Stimulated activated CD8-positive, alpha-beta memory T cell treated with anti-CD3 and anti-CD28 coated beads, Interleukin-4, amount 100 ng/mL, for 1 hour (primary cell): ENCODE measurements at places on chromosomes 7 and 10.

- no peak for DNase-seq
These were observed 158.3 kb downstream of the TCF7L2 start for GRCh38 chr10:113108194-113108835.

DNA sequence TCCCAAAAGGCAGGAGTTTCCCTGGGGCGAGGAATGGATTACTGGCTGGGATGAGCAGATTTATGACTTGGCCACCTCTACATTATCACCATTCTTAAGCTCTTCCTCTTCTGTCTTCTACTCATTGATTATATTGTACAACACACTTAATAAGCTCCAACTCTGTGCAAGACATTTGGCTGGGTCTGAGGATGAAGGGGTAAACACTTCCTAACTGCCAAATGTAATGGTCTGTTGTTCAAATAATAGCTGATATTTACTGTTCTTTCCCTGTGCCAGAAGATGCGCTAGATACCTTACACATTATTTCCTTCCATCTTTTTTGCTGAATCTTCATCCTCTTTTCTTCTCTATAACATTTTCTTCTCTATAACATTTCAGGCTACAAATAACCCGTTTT, 11.6 kb downstream of the OR6V1 start:
- no peak for DNase-seq

DNA sequence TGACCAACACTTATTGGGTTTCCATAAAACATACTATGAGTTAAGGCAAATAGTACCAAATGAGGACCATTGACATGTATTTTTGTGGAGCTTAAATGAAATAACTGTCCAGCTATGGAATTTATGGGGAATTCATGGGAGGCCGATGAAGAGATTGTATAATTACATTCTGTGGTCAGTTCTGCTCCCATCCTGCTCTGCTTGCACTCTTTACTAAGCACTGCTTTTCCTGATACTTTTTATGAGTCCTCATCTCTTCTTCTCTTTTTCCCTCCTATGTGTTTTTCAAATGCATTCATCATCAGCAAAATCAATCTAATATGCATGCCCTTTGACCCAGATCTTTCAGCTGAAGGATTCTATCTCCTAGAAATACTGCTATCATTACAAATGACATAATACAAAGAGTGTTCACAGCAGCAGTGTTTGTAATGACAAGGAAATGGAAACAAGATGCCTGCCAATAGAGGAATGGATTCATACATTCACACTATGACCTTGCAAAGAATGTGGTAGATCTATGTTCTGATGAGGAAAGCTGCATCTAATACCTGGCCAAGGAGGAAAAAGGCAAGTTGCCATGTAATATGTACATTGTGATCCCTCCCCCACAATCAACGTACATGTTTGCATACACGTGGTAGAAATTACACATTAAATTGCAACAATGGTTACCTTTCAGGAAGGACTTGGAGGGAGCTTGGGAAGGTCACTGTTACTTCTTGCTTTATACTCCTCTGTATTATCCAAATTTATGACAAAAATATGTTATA, 73.9 kb downstream of the PCGF5 start:
- DNase-seq = no peak

DNA sequence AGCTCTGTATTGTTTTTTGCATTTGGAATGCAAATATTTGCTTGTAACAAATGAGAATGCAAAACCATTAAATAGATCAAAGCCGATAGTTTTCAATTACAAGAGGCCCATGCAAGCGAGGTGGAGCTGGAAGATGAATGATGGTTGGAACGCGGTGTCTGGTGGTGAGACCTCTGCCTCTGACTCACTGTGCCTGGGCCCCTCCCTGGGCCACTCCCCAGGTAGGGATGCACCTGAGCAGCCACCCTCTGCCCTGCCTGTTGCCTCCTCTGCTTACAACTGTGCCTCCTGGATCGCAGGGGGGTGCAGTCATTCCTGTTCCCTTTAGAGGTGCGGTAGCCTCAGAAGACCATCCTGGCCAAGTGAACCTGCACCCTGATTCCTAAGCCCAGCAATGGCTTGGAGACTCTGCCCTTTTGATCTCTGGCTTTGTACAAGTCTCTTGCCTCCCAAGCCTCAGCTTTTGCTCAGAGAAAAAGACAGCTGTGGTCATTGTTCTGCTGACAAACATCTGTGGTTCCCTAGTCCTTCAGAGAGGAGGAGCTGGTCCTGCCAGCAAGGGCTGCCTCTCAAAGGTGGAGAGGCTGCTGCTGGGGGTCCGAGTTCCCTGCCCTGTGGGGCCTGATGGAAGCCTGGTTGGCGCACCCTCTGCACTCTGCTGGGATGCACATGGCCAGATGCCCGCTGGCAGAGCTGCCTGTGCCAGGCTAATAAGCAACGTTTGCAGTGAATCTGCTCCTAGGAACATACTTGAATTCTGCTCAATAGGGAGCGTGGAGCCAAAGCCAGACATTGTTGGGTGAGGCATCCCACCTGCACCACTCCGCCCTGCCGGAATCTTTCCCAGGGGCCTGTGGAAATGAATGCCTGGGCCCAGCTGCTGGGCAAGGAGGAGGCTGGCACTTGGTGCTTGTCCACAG, 126.3 kb upstream of the TCERG1L start:
- no peak for DNase-seq
